ENCODE measurements at places on chromosomes 3 and 15.
A peak's percentile ranks its signal among the peaks of the same experiment; 100 is the strongest.

- DNase-seq: no peak
These were observed 3.4 kb downstream of the KLHL40 start for GRCh38 chr3:42688487-42689420.

DNA sequence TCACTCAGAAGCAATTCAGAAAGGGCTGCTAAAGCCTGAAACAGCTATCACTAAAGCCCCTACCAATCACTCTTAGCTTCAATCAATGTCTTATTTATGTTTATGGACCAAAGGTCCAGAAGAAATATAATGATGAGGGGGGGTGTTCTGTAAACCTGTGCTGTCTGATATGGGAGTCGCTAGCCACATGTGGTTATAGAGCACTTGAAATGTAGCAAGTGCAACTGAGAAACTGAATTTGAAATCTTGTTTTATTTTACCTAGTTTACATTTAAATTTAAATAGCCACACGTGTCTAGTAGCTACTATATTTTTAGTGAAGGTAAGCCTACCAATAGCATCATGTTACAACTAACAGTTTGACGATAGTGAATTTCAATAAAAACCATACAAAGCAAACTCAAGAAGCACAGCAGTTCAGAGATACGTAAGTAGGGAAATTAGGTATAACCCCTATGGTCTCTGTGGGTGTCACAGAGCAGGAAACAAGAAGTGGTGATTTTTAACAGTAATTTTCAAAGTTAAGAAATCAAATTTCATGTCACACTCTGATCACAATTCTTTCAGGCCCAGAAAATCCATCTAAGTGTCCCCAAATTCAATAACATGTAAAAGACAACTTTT, 3.6 kb downstream of the POU1F1 start:
- DNase-seq: no peak

GRCh38 chr15:87575896-87576473, 680.6 kb downstream of the NTRK3 start:
- DNase-seq: no peak

DNA sequence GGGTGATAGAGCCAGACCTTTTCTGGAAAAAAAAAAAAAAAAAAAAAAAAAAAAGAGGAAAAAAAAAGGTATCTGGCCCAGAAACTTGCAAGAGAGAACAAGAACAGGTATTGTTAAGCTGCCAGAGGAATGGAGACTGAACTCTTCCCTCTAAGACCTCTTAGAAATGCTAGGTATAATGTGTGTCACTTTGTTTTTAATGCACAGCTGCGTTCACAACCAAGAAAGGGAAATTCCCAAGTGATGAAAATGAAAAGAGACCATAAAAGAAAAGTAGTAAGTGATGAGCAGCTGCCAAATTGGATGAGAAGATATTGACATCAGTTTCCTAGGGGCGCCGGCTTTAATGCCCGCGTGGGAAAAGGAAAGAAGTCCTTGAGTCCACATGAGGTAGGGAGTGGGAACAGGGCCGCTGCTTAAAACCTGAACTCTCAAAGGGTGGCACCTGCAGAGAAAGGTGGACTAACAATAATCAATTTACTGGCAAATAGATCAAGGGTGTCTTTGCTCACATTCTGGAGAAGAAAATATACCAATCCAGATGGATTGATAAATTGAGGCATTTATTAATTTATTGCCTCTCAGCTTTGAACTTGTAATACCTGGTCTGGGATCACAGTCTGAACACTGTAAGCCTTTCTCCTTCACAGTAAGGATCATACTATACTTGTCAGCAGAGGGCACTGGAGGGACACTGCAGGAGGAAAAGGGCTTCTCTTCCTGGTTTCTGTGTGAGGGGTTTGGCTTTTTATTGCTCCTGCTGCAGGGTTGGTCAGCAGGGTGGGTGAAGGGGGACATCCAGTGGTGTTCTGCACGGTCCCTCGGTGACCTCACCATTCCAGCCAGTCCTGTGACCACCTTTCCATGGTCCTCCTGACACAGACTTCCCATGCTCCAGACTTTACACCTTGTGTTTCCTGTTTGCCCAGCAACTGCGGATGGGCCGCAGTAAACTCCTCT, 131.6 kb downstream of the AQP9 start:
- DNase-seq: peak; percentile 11

- DNase-seq: no peak
These were observed 30.9 kb downstream of the GOLM2 start for GRCh38 chr15:44319385-44319784.

- DNase-seq: no peak
These were observed 22.8 kb upstream of the PPP4R2 start for GRCh38 chr3:72973786-72974185.

DNA sequence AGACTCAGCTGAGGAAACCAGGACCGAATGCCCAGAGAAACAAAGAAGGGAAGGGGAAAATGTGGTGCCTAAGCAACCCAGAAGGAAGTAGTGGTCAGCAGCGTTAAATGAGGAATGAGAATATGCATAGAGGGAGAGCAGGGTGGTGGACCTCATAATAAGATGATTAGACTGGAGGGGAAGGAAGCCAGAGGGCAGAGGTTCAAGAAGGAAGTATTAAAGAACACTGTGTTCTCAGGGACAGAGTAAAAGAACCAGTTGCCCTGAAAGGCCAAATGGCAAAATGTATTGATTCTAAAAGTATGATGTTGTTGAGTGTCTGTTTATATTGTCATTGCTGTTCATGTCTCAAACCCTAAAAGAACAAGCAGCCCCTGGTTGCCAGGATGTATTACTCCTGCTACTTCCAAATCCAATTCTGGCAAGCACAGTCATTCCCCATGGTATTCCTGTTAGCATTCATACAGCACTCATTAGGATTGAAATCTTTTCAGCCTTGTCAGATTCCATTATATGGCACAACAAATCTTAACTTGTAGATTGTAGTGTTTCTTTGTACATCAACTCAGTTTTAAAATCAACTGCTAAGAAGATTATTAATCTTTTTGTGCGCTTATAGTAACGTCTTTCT, 23.4 kb downstream of the P2RY1 start:
- no peak for DNase-seq

GRCh38 chr3:159038405-159038804, 236.6 kb downstream of the MFSD1 start:
- DNase-seq: no peak

GRCh38 chr3:24678421-24678865, 183.8 kb upstream of the THRB start:
- no peak for DNase-seq

DNA sequence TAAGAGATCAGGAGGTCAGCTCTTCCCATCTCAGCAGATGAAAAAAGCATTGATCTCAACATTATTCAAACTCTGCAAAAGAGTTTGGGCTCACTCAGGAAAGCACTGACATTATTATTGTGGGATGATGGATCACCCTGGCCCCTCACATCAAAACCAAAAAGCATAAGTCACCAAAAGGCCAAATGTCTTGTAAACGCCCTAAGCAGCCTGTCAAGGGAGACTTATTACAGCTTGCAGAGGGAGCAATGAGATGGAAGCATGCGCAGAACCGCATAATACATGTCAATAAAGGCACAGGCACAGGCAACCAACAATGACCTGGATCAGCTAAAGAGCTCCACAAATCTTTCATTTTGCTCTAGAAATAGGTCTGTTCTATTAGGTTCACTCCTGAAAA, 4.6 kb downstream of the FSIP1 start:
- peak; percentile 15 for DNase-seq

DNA sequence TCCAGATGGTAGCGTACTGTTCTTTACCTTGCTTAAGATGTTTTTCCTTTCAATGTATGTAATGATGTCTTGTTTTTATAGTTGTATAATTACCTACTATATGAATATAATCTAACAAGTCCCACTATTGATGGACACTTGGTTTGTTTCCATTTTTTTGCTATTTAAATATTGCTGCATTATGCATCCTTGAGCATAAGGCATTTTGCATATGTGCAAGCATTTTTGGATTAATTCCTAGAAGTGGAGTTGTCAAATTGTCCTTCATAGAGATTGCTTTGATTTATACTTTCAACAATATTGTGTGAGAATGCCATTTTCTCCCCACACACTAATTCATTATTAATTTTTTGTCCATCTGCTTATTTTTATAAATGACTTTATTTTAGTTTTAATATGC, 17.7 kb downstream of the TOPAZ1 start:
- no peak for DNase-seq

DNA sequence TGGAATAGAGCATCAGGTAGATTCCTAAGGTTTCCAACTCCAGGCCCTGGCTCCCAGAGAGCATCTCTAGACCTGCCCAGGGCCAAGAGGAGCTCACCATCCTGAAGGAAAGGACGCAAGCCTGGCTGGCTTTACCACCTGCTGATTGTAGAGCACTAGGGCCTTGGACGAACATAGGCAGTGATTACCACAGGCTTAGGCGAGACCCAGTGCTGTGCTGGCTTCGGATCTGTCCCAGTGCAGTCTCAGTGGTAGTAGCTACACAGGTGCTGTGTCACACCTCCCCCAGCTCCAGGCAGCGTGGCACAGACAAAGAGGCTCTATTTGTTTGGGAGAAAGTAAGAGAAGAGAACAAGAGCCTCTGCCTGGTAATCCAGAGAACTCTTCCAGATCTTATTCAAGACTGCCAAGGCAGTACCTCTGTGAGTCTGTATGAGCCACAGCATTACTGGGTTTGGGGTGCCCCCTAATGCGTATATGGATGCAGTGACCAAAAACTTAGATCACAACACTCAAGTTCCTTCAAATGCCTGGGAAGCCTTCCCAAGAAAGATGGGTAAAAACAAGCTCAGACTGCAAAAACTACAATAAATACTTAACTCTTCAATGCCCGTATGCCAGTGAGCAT, 25.4 kb downstream of the ISG20 start:
- DNase-seq: no peak

GRCh38 chr3:171770689-171771620, 39.3 kb downstream of the PLD1 start:
- peak; percentile 83 for DNase-seq

DNA sequence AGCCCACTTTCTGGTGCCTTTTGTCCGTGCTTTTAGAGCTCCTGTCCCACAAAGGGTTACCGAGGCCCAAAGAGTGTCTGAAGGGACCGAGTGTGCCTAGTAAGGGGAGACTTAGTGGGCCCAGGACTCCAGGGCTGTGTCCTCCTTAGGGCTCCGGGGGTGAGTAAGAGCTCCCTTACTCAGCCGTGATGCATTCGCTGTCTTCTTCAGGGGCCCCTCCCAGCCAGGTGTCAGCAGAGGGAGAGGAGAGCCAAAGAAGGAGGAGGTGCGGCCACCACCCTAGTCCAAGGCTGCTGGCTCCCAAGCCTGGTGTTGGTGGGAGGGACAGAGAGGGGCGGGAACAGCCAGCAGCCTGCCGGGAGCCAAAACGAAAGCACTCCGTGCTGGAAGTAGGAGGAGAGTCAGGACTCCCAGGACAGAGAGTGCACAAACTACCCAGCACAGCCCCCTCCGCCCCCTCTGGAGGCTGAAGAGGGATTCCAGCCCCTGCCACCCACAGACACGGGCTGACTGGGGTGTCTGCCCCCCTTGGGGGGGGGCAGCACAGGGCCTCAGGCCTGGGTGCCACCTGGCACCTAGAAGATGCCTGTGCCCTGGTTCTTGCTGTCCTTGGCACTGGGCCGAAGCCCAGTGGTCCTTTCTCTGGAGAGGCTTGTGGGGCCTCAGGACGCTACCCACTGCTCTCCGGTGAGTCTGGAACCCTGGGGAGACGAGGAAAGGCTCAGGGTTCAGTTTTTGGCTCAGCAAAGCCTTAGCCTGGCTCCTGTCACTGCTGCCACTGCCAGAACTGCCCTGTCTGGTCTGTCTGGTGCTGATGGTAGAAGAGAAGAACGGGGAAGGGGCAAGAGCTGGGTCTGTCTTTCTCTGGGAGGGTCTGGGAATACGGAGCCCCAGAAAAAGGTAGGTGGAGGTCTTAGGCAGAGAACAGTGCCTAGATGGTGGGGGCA, at the start of gene IL17RC:
IL17RC (plus strand) TSS at position 365 of the 947 bp plus-strand sequence; CDS start at position 583, 218 bp downstream.
- DNase-seq: peak; percentile 84

DNA sequence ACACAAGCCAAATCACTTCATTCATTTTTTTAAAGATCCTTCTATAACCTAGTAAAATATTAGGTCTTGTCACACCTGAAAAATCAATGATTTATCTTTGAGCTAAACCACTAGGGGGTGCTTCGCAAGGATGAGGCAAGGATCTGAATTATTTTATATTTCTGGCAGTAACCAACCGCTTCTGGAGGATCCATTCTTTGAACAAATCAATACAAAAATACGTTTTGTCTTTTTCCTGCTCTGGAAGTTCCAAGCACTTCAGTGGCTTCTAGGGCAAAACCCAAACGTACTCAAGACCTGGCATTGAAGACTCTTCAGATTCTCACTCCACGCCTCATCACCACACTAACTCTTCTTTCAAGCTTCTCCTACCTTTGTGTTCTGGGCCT, 486 bp downstream of the LSG1 start:
- peak; percentile 62 for DNase-seq

DNA sequence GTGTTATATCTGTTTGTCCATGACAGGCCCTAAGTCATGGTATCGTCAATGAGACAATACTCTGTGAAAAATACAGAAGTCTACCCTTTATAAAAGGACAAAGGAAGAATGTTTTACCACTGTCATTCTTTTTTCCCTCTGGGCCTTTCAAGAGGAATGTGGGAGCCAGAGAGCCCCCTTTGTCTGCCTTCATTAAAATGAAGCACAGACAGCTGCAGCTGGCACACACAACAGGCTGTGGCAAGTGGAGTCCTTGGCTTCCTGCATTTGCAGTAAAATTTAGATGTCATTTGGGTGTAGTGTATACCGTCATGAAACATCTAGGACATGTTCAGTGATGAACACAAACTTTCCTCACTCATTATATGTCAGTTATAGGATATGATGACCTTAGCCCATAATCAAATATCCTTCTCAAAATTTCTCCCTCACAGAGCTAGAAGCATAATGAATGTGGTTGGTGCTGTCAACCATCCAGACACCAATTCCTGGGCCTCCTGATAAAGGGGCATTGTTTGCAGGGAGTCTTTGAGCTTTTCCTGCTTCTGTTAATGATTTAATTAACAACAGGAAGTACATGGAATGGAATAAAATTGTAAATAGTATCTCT, 76.4 kb downstream of the DHX36 start:
- no peak for DNase-seq

- peak; percentile 14 for DNase-seq
These were observed 725.5 kb upstream of the ARRDC4 start for GRCh38 chr15:97234851-97235610.

DNA sequence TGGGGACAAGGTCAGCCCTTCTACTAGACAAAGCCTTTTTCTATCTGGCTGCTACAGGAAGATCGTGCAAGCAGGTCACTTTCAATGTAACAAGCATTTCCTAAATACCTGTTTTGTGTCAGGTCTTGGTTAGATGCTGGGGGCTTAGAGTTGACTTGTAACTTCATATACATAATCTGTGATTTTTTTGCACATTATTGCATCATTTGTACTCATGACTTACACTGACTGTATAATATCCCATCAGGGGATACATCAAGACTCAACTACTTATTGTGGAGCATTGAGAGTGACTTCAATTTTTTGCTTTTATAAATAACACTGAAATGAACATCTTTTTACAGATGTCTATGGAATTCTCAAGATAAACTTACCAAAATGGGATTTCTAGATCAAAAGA, 68.9 kb downstream of the ABTB1 start:
- no peak for DNase-seq

- DNase-seq: peak; percentile 93
These were observed 66.1 kb downstream of the RPN1 start for GRCh38 chr3:128584412-128585020.

GRCh38 chr3:153295901-153296300, 133.9 kb downstream of the RAP2B start:
- no peak for DNase-seq

All from NCI-H146 (cell line).